HCEC 1CT (cell line): ENCODE measurements at places on chromosomes 5 and 9.

- peak; percentile 19 for DNase-seq
Measured at GRCh38 chr9:92392690-92393089, 11.7 kb downstream of the OGN start.

DNA sequence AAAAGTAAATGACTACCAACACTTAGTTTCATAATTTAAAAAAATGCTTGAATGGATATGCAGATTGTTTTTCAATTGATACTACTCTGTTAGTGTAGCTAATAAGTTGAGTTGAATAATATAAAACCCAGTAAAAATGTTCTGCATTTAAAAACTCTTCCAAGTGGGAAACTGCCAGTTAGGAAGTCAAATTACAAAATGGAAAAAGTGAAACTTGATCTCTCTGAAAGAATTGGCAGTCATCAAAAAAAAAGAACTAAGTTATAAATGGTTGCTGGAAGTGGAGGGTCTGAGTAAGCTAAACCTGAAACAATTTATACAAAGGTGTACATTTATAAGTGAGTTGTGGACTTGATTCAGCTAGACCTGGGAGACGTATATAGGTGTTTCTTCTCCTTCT lies 52.4 kb downstream of the VCAN start:
- DNase-seq = no peak

DNA sequence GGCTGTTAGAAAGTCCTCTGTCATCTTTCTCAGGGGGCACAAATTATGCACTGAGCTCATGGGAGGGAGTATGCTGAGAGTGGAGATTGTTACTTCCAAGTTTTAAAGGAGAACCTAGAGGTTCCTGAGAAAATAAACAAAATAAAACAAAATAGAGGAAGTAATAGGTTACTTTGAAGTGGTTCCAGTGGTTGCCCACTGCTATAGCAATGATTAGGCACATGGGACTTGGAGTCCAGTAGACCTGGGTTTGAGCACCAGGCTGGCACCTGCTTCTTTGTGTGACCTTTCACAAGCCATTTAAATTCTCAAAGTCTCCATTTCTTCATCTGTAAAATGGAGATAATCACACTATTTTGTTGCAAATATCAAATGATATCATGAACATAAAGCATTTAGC lies 13.8 kb upstream of the CDC23 start:
- no peak for DNase-seq

- DNase-seq = peak; percentile 9
Measured at GRCh38 chr5:88881571-88881971, 1.4 kb downstream of the MEF2C start.

GRCh38 chr9:37971108-37971459 lies 67.2 kb upstream of the SLC25A51 start:
- no peak for DNase-seq

DNA sequence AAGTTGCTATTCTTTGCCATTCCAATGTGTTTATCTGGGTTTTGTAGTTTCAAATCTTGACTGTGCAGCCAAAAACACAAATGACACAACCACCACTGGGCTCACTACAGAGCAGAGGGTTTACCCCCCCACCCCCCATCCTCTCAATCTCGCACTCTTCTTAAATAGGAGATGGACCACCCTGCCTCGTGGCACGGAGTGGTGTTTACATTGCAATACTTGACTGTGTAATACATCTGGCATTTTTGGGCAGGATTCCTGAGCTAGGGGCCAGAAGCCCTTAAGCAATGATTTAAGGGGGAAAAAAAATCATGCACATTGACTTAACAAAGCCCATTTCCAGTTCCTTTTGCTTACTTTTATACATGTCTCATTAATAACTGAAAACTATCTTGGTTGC lies 19.0 kb downstream of the PTCH1 start:
- DNase-seq = peak; percentile 25

- DNase-seq = peak; percentile 76
Measured at GRCh38 chr5:143248822-143249579, 154.5 kb downstream of the NR3C1 start.

DNA sequence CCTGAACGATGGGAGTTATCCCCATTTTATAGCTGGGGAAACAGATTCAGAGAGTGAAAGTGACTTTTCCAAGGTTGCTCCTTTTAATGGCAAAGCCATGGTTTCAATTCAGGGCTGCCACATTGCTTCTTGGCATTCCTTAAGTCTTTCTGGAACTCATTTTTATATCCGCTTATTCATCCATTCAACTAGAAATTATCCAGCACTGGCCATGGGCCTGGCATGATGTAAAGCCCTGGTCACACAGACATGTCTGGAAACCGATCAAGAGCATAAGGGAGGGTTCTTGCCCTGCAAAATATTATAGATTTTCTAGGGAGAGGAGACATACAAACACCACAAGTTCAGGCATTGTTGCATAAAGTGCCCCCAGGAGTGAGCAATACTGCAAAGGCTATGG lies 43.0 kb upstream of the COL15A1 start:
- DNase-seq = no peak

- no peak for DNase-seq
Measured at GRCh38 chr9:95629585-95629984, 112.8 kb upstream of the PTCH1 start.

GRCh38 chr5:154421868-154422267 lies 23.9 kb upstream of the SAP30L start:
- DNase-seq = peak; percentile 35

DNA sequence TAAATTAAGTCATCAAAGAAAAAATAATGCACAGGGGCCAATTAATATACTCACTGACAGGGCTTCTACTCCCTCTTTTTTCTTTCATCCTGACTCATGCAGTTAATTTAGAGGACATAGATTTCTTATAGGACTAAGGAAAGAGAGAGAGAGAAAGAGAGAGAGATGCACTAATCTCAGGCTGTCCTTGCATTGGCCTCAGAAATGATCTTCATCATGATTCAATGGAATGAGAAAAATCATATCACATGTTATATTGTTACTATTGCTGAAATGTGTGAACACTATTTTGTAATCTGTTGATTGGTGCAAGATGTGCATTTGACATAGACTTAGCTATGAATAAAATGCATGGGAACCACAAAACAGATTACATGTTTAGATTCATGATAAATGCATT lies 608.3 kb upstream of the NUDT12 start:
- peak; percentile 37 for DNase-seq

DNA sequence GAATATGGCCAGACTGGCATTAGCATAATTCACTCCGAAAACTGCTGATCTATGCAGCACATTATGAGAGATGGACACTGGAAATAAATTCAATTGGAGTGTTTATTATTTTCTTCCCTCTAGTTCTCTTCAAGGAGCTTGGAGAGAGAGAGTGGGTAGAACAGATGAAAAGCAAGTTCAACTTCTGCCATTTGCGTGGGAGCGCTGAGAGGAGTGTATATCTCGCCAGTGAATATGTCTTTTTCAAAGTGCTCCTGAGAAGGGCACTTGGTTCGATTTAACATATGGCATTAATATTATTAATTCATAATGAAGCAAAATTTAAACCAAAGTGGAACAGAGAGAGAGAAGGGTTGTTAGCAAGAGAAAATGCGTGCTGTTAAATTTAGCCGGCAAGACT lies 214.4 kb downstream of the DAB2IP start:
- DNase-seq = no peak

- DNase-seq = no peak
Measured at GRCh38 chr9:137670391-137671195, 51.8 kb downstream of the EHMT1 start.

- DNase-seq = no peak
Measured at GRCh38 chr9:120104771-120105170, 475.2 kb downstream of the CDK5RAP2 start.
